Amygdala (tissue), 56 donors: ENCODE measurements at places on chromosomes 2 and 18.

GRCh38 chr18:12428923-12429322 is 21.2 kb downstream of the PRELID3A start:
- no peak for DNase-seq

- DNase-seq, result no peak
These were observed 253.8 kb downstream of the FBXO15 start for GRCh38 chr18:73893880-73894279.

- DNase-seq, result no peak
These were observed 590.6 kb upstream of the NETO1 start for GRCh38 chr18:73458186-73458964.

GRCh38 chr18:14942275-14942674 is 194.3 kb downstream of the ANKRD30B start:
- no peak for DNase-seq

GRCh38 chr2:232876978-232877441 is 6.9 kb downstream of the SNORC start:
- DNase-seq, result no peak

GRCh38 chr2:129782633-129782990 is 196.9 kb upstream of the RAB6C start:
- DNase-seq, result no peak

DNA sequence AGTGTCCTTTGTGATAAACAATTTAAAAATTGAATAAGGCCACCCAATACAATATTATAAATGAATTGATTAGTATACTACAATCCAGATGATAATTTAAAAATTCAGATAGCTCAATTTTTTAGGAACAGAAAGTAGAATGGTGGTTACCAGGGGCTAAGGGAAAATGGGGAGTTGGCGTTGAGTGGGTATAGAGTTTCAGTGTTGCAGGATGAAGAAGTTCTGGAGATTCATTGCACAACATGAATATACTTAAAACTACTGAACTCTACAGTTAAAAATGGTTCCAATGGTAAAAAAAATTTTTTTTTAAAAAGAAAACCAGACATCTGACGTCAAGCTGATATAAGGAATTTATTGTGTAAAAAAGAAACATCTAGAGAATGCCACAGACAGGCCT is 20.9 kb downstream of the SLC39A6 start:
- DNase-seq, result no peak

GRCh38 chr18:23196119-23197007 is 61.1 kb downstream of the CABLES1 start:
- DNase-seq, result no peak
